ENCODE measurements at places on chromosomes 5 and 9. TPM values are rescaled to one million over a fixed set of nuclear protein-coding genes. Genes with fewer than 3 reads are reported as not detected.

The NMUR2 gene
- total RNA-seq: not detected

The ADGRD2 gene
- not detected for total RNA-seq

The SLC22A5 gene
- total RNA-seq: 6.9 TPM

The S1PR3 gene
- total RNA-seq: 34.8 TPM

DNA sequence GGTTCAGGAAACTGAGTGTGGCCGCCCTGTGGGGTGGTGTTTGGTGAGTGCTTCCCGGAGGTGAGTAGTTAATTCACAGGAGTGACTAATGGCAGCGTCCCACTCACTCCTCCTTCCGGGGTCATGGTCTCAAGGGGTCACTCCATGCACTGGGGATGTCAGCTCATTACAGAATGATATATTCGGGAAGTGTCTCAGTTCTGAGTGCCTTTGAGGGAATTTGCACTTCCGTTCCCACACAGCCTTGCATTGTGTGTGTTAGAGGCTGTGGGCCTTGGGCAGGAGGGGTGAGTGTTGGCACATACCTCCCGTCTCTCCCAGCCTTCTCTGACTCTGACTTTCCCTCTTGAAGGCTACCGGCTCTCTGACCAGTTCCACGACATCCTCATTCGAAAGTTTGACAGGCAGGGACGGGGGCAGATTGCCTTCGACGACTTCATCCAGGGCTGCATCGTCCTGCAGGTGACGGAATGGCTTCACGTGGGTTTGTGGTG is 10.5 kb upstream of the AHRR start:
- DNase-seq: no peak

- DNase-seq: no peak
These were observed 333.5 kb downstream of the EFNA5 start for GRCh38 chr5:107337281-107337680.

All from H4 (cell line).